NCI-H2081 treated with DMSO at 0.1 percent for 48 hours (cell line): ENCODE measurements at places on chromosomes 6 and 20.

GRCh38 chr6:166905013-166905412 lies 51.3 kb downstream of the RNASET2 start:
- DNase-seq: no peak

- no peak for DNase-seq
Measured at GRCh38 chr6:130034378-130035146, 16.2 kb downstream of the L3MBTL3 start.

DNA sequence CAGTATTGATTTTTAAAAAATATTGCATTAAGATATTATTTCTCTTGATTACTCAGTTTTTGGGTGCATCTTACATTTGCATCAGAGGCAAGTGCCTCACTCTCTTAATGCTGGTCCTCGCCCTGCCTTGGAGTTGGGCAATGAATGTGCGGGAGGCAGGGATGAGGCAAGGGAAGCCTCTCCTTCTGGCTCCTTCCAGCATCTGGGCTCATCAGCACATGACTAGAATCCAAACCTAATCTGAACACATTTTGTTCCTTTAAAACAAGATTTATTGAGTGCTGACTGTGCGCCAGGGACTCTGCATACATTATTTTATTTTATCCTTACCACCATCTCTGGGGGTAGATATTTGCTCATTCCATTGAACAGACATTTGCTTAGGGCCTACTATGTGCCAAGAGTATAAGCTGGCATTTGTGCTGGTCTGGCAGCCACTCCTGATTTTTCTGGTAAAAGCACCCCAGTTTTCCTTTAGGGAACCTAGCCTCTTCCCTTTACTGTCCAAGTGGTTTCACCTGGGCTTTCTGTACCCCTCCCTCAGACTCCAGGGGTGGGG lies 71.9 kb upstream of the ZNFX1 start:
- no peak for DNase-seq

DNA sequence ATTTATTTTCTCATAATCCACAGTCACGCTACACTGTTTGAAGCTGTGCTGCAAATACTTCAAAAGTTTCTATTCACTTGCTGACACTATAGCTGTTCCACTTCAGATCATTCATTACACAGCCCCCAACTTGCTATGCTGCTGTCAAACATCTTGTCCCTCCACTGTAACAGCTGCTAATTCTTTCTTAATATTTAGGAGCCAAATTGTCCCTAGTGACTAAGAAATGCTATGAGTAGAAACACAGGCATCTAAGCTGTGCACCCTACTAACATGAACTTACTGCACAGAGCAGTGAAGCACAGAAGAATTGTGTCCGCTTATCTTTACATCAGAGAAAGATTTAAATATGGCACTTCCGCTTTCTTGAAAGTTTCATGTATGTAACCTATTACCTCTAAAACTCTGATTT lies 91.3 kb downstream of the PDE10A start:
- no peak for DNase-seq

GRCh38 chr20:50107796-50108331 lies 5.1 kb downstream of the UBE2V1 start:
- no peak for DNase-seq

DNA sequence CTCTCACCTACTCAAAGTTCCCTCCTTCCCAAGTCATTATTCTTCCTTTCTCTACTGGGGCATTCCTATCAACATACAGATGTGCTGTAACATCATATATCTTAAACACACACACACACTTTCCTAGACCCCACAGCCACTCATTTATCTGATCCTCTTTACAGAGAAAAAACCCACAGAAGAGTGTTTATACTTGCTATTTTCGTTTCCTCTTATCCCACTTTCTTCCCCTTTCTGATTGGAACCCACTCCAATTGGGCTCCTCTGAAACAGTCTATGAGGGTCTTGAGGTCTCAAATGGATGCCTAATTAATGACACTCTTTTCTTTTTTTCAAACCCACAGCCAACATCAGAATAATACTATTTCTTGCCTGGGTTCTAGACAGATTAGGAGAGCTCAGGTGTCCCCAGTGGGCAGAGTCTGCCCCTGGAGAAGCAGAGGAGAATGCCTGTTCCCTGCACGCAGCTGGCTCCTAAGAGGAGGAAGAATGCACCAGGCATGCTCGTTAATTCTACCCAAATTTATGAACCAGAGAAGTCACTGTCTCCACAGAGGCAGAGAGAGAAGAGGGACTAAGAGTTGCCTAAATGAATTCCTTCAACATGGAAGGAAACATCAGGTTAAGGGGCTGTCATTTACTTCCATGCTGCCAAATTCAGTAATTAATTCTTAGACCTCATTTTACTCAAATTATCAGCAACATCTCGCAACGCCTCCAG lies 65.9 kb downstream of the CRYBG1 start:
- DNase-seq: no peak

DNA sequence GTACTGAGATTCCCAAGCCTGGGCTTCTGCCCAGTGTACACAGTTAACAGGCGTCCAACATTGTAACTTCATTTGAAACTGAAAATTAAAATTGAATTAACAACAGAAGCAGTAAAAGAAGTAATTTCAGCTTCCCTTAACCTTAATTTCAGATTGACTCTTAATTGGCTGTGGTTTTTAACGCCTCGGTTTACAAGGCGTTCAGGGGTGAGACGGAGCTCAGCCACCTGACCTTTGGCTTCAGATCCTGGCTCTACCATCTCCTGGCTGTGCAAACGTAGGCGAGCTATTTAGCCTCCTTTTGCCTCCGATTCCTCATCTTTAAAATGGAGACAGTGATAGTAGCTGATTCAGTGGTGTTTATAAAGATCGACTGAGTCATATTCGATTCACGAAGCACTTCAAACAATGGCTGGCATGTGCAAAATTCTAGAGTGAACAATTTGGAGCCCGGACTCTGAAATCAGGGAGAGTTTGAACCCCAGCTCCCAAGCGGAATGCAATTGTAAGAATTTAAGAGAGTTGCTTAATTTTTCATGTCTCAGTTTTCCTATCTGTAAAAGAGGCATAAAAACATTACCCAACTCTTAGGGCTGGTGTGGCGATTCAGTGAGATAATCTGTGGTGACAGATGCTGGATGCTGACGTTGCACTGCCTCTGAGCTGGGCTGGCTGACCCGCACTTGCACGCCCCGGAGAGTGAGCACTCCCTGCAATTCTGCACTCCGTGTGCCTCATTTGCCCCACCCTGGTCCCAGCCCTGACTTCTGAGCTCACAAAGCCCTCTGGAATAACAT lies 23.5 kb upstream of the OCSTAMP start:
- DNase-seq: no peak

GRCh38 chr6:16770701-16771569 lies 9.7 kb upstream of the ATXN1 start:
- DNase-seq: peak; percentile 26

GRCh38 chr6:44275749-44276648 lies 5.7 kb downstream of the TMEM151B start:
- DNase-seq: no peak

DNA sequence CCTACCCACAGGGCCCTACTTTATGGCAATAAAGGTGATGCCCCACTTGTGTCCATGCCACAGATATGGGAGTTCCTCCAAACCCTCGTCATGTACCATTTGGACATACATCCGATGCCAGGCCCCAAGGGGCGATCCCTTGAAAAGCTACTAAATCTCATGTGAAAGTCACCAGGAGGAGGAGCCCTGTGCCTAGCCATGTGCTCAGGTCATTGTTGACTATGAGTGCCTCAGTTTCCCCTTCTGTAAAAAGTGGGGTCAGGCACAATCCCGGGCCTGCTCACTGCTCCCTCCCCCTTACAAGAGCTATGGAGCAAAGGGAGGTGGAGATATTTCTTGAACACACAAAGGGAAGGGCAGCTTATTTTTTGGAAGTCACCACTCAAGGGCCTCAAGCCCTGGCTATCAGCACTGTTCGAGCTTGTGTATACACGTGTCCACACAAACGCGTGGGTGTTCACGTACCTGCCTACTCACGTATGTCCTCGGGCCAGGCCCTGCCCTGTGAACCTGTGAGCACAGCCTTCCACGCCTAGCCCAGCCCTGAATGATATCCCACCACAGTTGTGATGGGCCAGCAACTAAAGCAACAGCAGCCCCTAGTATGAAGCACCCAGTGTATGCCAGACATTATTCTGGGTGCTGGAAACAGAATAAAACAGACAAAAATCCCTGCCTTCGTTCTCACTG lies 1.9 kb downstream of the ACTL10 start:
- no peak for DNase-seq

GRCh38 chr6:111842891-111843290 lies 30.4 kb downstream of the FYN start:
- DNase-seq: no peak

- DNase-seq: no peak
Measured at GRCh38 chr6:167317172-167317571, 7.7 kb upstream of the TTLL2 start.

GRCh38 chr6:96934087-96934486 lies 9.6 kb downstream of the KLHL32 start:
- DNase-seq: no peak

DNA sequence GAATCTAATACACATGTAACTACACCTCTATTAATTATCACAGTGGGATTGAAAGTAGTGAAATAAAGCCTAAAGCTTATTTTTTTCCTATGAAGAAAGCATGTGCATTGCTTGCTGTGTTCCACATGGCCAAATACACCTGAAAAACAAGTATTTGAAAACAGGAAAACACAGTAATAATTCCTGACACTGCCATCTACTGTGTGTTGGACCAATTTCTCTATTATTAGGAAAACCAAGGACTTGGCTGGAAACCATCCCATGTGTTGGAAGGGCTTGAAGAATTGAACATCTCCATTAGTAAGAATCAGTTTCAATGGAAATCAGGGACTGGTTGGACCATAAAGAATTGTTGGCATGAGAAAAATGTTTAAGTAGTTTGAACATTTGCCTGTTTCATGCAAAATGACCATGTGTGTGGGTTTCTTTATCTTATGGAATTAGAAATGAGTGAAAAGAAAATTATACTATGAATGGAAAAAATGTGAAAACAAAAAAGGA lies 124.1 kb downstream of the PHF3 start:
- DNase-seq: no peak
